Hematopoietic multipotent progenitor cell (in vitro differentiated cells): ENCODE measurements at places on chromosomes 7 and 10. TPM values are rescaled to one million over a fixed set of nuclear protein-coding genes. Genes with fewer than 3 reads are reported as not detected.

DNA sequence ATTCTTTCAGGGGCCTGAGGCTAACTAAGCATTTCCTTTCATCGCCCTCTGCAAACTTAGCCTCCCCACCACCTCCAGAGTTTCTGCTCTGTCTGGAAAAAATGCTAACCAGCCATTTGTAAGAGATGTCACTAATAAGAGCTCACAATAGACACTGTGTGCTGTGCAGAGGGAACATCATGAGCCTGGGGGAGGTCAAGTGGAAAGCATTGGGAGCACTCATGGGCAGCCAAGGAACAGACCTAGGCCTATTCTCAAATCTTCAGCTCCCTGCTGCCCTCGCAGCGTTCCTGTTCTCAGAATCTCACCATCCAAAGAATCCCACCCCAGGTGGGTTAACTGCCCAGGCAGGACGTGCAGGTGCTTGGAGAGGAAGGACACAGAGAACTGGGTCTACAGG, 27.1 kb upstream of the GPAM start:
- DNase-seq, result no peak

DNA sequence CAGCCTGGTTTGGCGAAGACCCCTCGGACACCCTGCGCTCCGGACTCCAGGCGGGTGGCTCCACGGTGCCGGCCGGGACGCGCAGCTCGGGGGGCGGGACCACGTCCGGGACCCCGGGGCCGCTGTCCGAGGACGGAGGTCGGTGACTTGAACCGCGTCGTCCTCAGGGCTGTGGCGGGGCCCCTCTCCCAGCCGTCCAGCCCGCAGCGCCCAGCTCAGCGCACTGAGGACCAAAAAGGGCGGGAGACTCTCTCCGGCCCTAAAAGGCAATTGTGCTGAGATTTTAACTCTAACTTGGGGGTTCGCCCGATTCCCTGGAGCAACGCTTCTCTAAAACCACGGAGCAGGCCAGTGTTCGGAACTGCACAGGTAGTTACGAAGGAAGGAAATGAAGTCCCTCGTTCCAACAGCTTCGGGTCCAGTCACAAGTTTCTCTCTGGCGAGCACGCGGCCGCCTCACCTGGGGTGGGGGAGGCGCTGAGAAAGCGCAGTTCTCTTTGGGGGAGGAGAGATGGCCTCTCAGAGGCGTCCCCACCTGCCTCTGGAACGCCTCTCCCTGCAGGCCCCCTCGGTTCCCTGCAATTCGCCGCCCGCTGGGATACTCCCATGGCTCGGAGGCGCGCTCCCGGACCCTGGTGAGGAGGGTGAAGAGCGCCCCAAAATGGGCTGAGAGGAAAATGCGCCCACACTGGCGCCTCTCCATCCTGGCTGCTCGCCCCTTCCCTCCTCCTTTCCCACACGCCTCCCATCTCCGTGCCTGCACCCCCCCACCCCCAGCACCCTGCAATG, 352.7 kb downstream of the DNAJB6 start:
- no peak for DNase-seq

DNA sequence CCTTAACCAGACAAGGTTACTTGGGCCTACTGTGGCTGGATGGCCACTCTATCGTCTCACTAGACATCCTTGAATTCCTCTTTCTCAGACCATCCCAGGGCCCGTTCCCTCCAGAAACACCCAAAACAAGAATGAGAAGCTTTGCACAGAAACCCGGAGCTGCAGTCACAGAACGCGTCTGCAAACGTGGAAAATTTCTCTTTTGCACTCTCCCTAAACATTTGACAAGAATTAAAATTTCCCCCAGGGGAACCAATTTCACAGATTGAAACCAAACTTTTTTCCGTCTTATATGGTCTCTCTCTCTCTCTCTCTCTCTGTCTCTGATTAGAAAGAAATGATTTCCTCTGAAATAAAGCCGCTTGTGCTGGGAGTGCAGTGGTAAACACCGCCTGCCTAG, 120.7 kb downstream of the MKX start:
- DNase-seq, result no peak

- DNase-seq, result no peak
These were observed 10.8 kb downstream of the PDE1C start for GRCh38 chr7:32059289-32060011.

The FAM25C gene
- total RNA-seq, result not detected

The NDUFB2 gene
- 62.5 TPM for total RNA-seq

The FBXO24 gene
- 0.81 TPM for total RNA-seq

The PRR15 gene
- 15.9 TPM for total RNA-seq

The NEUROG3 gene
- total RNA-seq, result under 0.01 TPM
